Caco-2 (cell line): ENCODE measurements at places on chromosomes 11 and 22. TPM values are rescaled to one million over a fixed set of nuclear protein-coding genes. Genes with fewer than 3 reads are reported as not detected.
A peak's percentile ranks its signal among the peaks of the same experiment; 100 is the strongest.

GRCh38 chr22:25281675-25282345 is 62.4 kb downstream of the CRYBB2 start:
- H3K4me1 ChIP-seq: no peaks in the 10 kb centered on the region
- H3K27me3 ChIP-seq: no peaks in the 10 kb centered on the region
- DNase-seq: no peak
- H3K4me3 ChIP-seq: no peak overlapping the region
- H3K36me3 ChIP-seq: no peaks in the 10 kb centered on the region

DNA sequence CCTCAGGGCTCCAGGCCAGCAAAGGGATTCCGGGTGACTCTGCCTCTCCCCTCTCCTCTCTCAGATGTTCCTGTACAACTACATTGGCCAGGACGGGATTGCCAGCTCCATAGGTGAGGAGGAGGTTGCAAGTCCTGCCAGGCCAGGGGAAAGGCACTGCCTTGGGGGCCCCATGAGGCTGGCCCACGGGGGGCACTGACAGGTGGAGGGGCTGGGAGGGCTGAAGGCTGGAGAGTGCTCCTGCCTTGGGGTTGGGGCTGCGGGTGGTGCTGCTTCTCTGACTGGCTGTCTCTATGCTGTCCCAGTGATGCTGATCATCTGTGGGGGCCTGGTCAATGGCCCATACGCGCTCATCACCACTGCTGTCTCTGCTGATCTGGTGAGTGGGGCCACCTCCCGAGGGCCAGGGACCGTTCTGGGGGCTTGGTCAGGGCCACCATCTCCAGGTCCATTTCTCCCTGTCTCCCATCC is 21.7 kb downstream of the SLC37A2 start:
- H3K27ac ChIP-seq: no peak overlapping the region
- no peaks in the 10 kb centered on the region for H3K27me3 ChIP-seq
- no peaks in the 10 kb centered on the region; the same call in 1 of the 2 replicates for H3K36me3 ChIP-seq

DNA sequence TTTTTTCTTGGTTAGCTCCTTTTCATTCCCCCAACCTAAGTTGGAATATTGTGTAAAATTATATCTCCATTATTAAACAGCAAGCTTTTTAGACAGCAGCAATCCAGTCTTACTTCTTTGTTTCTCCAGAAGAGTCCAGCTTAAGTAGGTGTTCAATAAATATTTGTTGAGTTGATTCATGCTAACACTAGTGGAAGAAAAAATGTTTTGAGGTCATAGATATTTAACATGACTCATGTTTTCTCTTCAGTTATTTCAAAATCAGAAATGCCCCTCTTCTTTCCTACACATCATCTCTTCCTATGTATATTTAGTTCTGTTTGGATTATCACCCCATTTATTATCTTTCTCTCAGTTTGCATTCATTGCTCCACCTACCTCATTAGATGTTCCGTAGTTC is 20.3 kb downstream of the CCDC83 start:
- no peaks in the 10 kb centered on the region for H3K36me3 ChIP-seq
- no peak overlapping the region for H3K4me3 ChIP-seq
- H3K4me1 ChIP-seq: peaks cover 6% of the 10 kb centered on the region; the same call in 1 of the 2 replicates

GRCh38 chr11:104819107-104819506 is 79.2 kb downstream of the CASP12 start:
- DNase-seq: no peak
- H3K36me3 ChIP-seq: no peaks in the 10 kb centered on the region
- H3K4me3 ChIP-seq: no peak overlapping the region
- no peak overlapping the region for H3K27ac ChIP-seq
- no peaks in the 10 kb centered on the region for H3K4me1 ChIP-seq

- no peaks in the 10 kb centered on the region for H3K4me1 ChIP-seq
- H3K4me3 ChIP-seq: no peak overlapping the region
Observed at GRCh38 chr11:120031612-120032600, 106.0 kb downstream of the TRIM29 start.

GRCh38 chr11:89175796-89176195 is 1.9 kb upstream of the TYR start:
- DNase-seq: no peak
- no peaks in the 10 kb centered on the region for H3K4me1 ChIP-seq
- no peak overlapping the region for H3K4me3 ChIP-seq
- H3K27ac ChIP-seq: no peak overlapping the region

GRCh38 chr22:45877651-45878050 is 99.3 kb downstream of the WNT7B start:
- no peak for DNase-seq
- H3K27me3 ChIP-seq: no peaks in the 10 kb centered on the region
- H3K4me1 ChIP-seq: no peaks in the 10 kb centered on the region
- no peak overlapping the region for H3K4me3 ChIP-seq
- H3K27ac ChIP-seq: no peak overlapping the region

DNA sequence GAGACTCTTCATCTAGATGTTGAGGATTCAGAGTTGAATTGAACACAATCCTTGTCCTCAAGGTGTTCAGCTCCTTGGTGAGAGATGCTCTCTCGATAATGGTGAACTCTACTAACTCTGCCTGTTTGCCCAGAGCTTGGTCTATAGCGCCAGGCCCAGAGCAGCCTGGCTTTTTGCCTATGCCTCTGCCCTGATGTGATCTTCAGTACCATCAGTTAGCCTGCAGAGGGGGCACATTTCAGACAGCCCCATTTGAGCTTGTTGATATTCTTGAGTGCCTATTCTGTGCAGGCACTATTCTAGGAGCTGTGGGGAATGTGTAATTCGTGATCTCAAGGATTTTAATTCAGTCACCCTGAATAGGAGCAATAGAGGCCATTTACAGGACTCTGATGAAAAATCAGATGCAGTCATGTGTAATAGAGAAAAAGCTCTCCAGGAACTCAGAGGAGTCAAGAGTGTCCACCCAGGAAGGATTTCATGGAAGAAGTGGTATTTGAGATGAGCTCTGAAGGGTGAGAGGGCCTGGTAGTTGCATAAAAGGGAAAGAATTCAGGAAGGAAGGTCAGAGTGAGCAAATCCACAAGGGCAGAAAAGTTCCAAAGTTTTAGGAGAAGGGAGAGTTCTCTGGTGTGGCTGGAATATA is 19.3 kb downstream of the GTPBP1 start:
- peaks cover 11% of the 10 kb centered on the region for H3K36me3 ChIP-seq
- H3K4me1 ChIP-seq: no peaks in the 10 kb centered on the region
- H3K27me3 ChIP-seq: no peaks in the 10 kb centered on the region

- no peak for DNase-seq
- H3K4me3 ChIP-seq: peak overlapping the region; percentile 78
- no peaks in the 10 kb centered on the region for H3K27me3 ChIP-seq
Observed at GRCh38 chr11:64892411-64892831, 14.0 kb upstream of the EHD1 start.

- no peak overlapping the region for H3K27ac ChIP-seq
- H3K4me3 ChIP-seq: no peak overlapping the region
- no peaks in the 10 kb centered on the region for H3K27me3 ChIP-seq
- no peaks in the 10 kb centered on the region for H3K4me1 ChIP-seq
- no peaks in the 10 kb centered on the region for H3K36me3 ChIP-seq
Observed at GRCh38 chr11:130645843-130646197, 197.4 kb downstream of the ADAMTS15 start.

DNA sequence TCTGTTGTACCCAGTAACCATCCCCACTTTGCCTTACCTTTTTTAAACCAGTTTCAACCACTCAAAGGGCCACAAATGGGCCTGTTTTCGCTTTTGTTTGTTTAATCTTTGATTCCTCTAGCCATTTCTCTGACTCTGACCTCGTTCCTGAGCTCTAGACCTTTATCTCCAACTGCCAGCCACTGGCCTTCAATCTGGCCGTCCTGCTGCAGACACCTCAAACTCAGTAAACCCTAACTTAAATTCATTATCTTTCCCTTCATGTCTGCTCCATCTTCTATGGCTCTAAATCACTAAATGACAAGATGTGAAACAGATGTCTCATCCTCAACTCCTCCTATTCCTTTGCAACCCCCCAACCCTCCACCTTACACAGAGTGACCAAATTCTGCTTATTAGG is 1.3 kb upstream of the GDPD4 start:
- no peaks in the 10 kb centered on the region for H3K27me3 ChIP-seq
- H3K4me1 ChIP-seq: peaks cover 5% of the 10 kb centered on the region; the same call in 1 of the 2 replicates
- H3K4me3 ChIP-seq: no peak overlapping the region
- H3K27ac ChIP-seq: no peak overlapping the region
- no peak for DNase-seq

- H3K27me3 ChIP-seq: no peaks in the 10 kb centered on the region
- no peak overlapping the region for H3K4me3 ChIP-seq
- H3K36me3 ChIP-seq: no peaks in the 10 kb centered on the region
- no peaks in the 10 kb centered on the region; the same call in 1 of the 2 replicates for H3K4me1 ChIP-seq
- no peak for DNase-seq
- H3K27ac ChIP-seq: no peak overlapping the region
Observed at GRCh38 chr11:87144252-87144651, 106.5 kb downstream of the TMEM135 start.

GRCh38 chr22:50621948-50622722 is 5.8 kb downstream of the ARSA start:
- no peak for DNase-seq
- peaks cover 18% of the 10 kb centered on the region for H3K4me1 ChIP-seq
- peak overlapping the region; percentile 78 for H3K27ac ChIP-seq
- peak overlapping the region; percentile 8 for H3K4me3 ChIP-seq
- no peaks in the 10 kb centered on the region; the same call in 1 of the 2 replicates for H3K36me3 ChIP-seq

DNA sequence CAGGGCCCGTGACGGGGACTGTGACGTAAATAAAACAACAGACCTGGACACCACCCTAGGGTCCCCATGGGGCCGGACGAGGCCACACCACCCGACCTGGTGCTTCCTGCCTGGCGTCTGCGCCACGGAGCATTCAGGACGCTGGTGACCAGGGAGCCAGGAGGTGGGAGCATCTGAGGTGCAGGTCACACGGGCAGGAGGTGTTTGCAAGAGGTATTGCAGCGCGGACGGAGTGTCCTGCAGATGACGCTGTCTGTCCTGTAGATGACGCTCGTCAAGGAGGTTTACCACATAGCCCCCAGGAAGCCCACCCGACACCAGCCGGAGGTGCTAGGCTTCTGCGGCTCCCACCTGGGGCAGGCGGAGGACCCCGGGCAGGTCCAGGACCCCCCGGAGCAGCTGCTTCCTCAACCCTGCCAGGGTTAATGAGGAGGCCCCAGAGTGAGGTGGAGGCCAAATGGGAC is 986 bp upstream of the MUC5B start:
- no peaks in the 10 kb centered on the region for H3K27me3 ChIP-seq
- no peaks in the 10 kb centered on the region for H3K4me1 ChIP-seq
- H3K27ac ChIP-seq: no peak overlapping the region
- no peak for DNase-seq

- no peak overlapping the region for H3K4me3 ChIP-seq
- H3K27ac ChIP-seq: no peak overlapping the region
- no peaks in the 10 kb centered on the region for H3K27me3 ChIP-seq
- H3K4me1 ChIP-seq: peaks cover 39% of the 10 kb centered on the region
Observed at GRCh38 chr11:2886191-2886894, 768 bp upstream of the CDKN1C start.

- H3K36me3 ChIP-seq: no peaks in the 10 kb centered on the region
- H3K4me1 ChIP-seq: peaks cover 35% of the 10 kb centered on the region
- no peak overlapping the region for H3K4me3 ChIP-seq
- no peaks in the 10 kb centered on the region for H3K27me3 ChIP-seq
Observed at GRCh38 chr11:8759634-8760033, 77.0 kb downstream of the RPL27A start.

DNA sequence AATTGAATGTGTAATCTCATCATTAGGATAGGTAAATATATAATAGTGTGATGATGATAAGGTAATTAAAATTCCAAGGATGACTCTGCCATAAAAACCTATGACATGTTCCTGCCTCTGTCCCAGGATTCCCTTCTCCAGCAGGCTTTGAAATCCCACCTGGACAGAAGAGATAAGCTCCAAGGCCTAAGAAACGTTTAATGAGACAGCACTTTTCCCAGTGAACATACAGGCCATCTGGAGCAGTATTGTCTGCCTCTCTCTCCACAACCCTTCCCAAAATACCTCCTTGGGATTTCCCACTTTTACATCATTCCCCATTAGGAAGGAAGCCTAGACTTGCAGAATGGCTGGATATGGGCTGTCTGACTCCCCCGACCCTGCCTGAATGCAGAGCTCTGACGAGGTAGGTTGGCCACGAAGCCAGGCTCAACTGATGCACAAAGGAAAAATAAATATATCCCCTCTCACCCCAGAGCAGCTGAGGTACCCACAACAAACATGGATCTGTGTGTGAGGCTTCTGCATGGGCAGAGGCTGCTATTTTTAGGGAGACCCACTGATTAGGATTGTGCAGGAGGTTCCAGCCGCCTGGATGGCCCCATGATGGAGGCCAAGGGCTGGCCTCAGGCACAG is 71.0 kb downstream of the TMPRSS5 start:
- H3K27ac ChIP-seq: no peak overlapping the region
- H3K27me3 ChIP-seq: no peaks in the 10 kb centered on the region
- no peak overlapping the region for H3K4me3 ChIP-seq
- no peaks in the 10 kb centered on the region for H3K36me3 ChIP-seq
- DNase-seq: no peak
- peaks cover 10% of the 10 kb centered on the region for H3K4me1 ChIP-seq

The OR51I1 gene
- not detected in 2 replicates for total RNA-seq

The UPB1 gene
- 5.6 and 6.7 TPM in 2 replicates for total RNA-seq

The SMIM38 gene
- total RNA-seq: 0.12 and 0.66 TPM in 2 replicates

The ASPHD2 gene
- total RNA-seq: not detected in 2 replicates

The GVQW3 gene
- total RNA-seq: 13.0 and 15.8 TPM in 2 replicates

The SLC3A2 gene
- 763 and 879 TPM in 2 replicates for total RNA-seq

The BACE1 gene
- 11.0 and 11.2 TPM in 2 replicates for total RNA-seq
